Vagina (tissue), 2 donors: ENCODE measurements at places on chromosomes 5 and 9. TPM values are rescaled to one million over a fixed set of nuclear protein-coding genes. Genes with fewer than 3 reads are reported as not detected.

Gene MZB1
- total RNA-seq, result not detected

Gene BTNL3
- total RNA-seq, result not detected

Gene EDIL3
- total RNA-seq, result 15.2 TPM

Gene CBY3
- not detected for total RNA-seq

Gene REEP2
- total RNA-seq, result 6.1 TPM

Gene UGT3A2
- not detected for total RNA-seq

DNA sequence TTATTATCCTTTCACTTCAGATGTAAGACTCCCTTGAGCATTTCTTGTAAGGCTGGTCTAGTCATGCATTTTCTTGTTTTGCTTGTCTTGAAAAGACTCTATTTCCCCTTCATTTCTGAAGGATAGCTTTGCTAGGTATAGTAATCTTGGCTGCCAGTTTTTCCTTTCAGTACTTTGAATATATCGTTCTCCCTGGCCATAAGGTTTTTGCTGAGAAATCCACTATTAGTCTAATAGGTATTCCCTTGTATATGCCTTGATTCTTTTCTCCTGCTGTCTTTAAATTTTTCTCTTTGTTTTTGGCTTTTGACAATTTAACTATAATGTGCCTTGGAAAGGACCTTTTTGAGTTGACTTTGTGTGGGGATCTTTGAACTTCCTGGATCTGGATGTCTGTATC is 16.8 kb upstream of the OR2S2 start:
- DNase-seq, result no peak
- H3K4me3 ChIP-seq, result no peak overlapping the region
- H3K27ac ChIP-seq, result no peak overlapping the region
- H3K27me3 ChIP-seq, result no peaks in the 10 kb centered on the region
- H3K36me3 ChIP-seq, result no peaks in the 10 kb centered on the region
- no peaks in the 10 kb centered on the region for H3K4me1 ChIP-seq

GRCh38 chr9:114030364-114030763 is 47.7 kb downstream of the AMBP start:
- H3K36me3 ChIP-seq, result no peaks in the 10 kb centered on the region
- H3K27ac ChIP-seq, result no peak overlapping the region
- no peak for DNase-seq
- H3K4me1 ChIP-seq, result no peaks in the 10 kb centered on the region
- no peak overlapping the region for H3K4me3 ChIP-seq

DNA sequence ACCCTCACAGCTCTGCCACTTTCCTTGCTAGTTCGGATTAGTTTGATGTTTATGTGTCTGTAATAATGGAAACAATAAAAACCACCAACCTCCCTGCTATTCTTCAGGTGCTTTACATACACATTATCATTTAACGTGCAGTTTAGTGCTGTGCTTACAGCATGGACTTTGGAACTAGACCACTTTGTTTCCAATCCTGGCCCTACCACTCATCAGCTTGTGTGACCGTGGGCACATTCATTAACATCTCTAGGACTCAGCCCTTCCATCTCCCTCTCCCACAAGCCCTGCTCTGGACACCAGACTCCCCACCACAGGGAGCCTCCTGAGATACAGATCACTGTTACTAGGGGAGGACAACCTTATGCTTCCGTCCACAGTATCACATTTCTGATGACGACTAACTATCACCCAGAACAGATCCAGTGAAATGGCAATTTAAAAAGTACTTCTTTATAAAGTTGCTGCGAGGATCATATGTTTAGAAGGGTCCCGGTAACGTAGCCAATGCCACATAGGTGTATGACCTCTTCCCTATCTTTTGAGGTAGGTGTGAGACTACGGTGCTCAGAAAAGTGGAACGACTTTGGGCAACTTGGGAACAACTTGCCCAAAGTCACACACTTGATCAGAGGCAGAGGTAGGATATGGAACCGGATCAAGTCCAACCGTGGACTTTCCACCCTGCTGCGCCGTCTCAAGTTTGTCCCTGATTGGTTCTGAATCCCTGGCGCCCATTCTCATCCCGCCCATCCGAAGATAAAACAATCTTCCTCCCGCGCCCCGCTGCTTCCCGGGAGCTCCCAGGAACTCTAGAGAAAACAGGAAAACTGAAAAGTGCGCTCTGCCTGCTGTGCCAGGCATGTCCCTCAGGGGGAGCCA is 132.4 kb upstream of the NIPBL start:
- DNase-seq, result no peak
- peaks cover 19% of the 10 kb centered on the region for H3K4me1 ChIP-seq
- no peaks in the 10 kb centered on the region for H3K36me3 ChIP-seq
- peak overlapping the region; percentile 57 for H3K27ac ChIP-seq
- no peaks in the 10 kb centered on the region for H3K27me3 ChIP-seq
- H3K4me3 ChIP-seq, result peak overlapping the region; percentile 65

DNA sequence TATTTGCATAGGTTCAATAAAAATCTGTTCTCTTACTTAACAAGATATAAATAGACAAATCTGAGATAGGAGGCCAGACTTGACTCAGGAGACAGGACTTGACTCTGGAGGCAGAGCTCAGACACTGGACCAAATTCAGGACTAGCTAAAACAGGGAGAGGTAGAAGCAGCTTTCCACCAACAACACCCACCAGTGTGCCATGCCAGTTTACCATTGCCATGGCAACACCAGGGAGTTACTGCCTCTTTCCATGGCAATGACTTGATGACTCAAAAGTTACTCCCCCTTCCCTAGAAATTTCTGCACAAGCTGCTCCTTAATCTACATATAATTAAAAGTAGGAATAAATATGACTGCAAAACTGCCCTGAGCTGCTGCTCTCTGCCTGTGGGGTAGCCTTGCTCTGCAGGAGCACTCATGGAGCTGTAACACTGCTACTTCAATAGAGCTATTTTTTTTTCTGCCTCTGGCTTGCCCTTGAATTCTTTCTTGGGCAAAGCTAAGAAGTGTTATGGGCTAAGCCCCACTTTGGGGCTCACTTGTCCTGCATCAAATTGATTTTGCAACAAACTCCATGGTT is 473.0 kb downstream of the PLK2 start:
- no peak for DNase-seq
- no peaks in the 10 kb centered on the region for H3K27me3 ChIP-seq
- H3K4me1 ChIP-seq, result no peaks in the 10 kb centered on the region
- no peak overlapping the region for H3K27ac ChIP-seq
- H3K36me3 ChIP-seq, result no peaks in the 10 kb centered on the region
- H3K4me3 ChIP-seq, result no peak overlapping the region

DNA sequence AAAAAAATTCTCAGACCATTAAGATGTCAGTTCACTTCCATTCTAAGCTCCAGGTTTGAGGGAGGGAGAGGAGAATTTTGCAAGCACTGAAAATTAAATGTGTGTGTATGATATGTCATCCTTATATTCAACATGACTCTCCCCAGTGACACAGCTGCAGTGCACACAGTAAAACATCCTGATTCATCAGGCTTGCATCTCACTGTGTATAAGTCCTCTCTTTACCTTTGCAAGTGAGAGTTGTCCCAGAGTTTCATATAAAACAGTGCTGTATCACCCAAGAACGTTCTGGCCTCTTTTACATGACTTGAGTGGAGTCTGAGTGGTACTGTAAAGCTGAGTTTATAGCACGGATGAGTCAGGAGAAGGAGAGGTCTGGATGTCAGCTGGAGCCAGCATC is 50.0 kb downstream of the DMRT2 start:
- DNase-seq, result no peak
- no peak overlapping the region for H3K4me3 ChIP-seq
- no peak overlapping the region for H3K27ac ChIP-seq
- no peaks in the 10 kb centered on the region for H3K4me1 ChIP-seq
- H3K36me3 ChIP-seq, result no peaks in the 10 kb centered on the region

DNA sequence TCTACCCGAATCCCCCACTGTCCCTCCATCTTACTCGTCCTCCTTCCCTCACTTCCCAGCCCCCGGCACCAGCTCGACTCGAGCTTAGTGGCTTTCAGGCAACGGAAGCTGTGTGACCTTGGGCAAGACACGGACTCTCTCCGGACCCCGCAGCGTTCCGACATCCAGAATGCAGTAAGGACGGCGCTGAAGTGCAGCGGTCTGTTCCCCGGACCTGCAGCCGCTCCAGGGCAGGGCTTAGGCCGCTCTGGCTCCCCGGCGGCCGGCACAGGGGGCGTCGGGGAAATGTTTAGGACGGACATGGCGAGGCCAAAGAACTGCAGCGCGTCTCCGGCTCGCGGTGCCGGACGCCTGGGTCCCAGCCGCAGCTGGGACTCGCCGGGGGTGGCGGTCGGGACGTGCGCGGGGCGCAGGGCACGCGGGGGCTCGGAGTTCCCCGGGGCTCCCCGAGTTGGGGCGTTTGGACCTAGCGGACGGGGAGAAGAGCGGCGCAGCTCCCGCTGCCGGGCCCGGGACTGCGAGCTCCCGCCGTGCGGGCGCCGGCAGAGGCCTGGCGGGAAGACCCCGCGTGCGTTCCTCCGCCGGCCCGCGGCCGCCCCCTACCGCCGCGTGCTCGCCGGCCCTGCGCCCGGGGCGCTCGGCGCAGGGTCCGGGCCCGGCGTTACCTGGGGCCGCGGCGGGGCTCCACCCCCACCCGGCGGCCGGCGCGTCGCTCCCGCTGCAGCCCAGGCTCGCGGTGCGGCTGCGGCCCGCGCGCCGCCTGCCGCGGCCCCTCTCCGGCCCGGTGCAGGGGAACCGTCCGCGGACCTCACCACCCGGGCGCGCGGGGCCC is 5.6 kb upstream of the RNF44 start:
- no peaks in the 10 kb centered on the region for H3K36me3 ChIP-seq
- DNase-seq, result no peak
- H3K27ac ChIP-seq, result peak overlapping the region; percentile 71
- peak overlapping the region; percentile 89 for H3K4me3 ChIP-seq
- H3K4me1 ChIP-seq, result peaks cover 37% of the 10 kb centered on the region
- no peaks in the 10 kb centered on the region for H3K27me3 ChIP-seq

DNA sequence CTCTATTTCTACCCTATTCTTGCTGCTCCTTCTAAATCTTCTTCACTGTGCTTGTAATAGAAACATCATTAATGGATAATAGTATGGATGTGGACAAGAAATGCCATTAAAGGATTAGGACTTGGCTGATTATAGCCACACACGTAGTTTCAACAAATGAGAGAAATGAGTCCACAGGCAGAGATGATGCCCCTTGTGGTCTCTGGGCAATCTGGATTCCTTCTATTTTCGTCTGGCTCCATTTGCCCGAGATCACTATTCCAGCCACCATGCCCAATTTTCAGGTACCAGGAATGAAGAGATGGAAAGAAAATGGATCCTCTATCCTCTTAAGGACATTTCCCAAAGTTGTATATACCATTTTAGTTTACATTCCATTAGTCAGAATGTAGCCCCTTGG is 13.2 kb downstream of the VLDLR start:
- H3K36me3 ChIP-seq, result no peaks in the 10 kb centered on the region
- H3K4me3 ChIP-seq, result no peak overlapping the region
- no peak for DNase-seq
- no peaks in the 10 kb centered on the region for H3K27me3 ChIP-seq
- H3K4me1 ChIP-seq, result peaks cover 8% of the 10 kb centered on the region

DNA sequence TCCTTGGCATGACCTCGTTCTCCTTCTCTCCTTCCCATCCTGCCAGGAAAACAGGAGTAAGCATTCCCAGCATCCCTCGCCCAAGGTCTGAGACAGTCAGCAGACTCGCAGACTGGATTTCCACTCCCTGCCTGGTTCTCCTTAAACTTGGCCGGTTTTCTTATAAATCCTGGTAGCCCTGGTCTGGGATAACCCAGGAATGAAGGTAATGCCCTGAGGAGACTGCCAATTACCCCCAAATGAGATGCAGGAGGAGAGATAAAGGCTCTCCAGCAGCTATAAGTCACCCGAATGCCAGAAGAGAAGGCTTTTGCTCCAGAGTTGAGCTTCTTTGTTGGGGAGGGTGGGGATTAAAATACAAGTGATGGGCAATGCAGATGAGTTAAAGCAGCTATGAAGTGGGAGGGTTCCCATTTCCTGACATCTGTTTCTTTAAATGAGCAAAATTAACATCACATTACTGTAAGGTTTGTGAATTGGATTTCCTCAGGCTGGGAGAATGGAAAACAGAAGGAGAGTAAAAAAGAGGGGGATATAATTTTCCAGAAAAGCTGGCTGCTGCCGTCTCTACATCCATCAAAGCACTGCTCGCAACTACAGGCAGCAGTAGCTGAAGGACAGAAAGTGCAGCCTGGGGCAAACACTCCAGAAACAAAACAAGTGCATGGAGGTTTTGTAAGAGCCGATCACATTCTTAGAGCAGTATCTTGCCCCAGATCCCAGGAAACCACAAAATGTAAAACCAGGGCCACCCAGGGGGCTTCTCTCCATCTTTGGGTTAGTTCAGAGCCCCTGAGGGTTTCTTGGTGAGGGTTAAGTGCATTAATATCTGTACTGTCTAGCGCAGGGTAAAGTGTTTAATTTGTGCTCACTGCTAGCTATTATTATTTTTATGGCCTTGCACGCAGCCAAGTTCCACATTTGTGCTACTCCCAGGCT is 177.6 kb upstream of the PANK3 start:
- peaks cover 9% of the 10 kb centered on the region for H3K36me3 ChIP-seq
- no peaks in the 10 kb centered on the region for H3K27me3 ChIP-seq
- DNase-seq, result no peak
- H3K27ac ChIP-seq, result no peak overlapping the region
- no peak overlapping the region for H3K4me3 ChIP-seq

GRCh38 chr5:72206160-72206559 is 98.9 kb downstream of the MAP1B start:
- no peak overlapping the region for H3K4me3 ChIP-seq
- DNase-seq, result no peak
- peaks cover 19% of the 10 kb centered on the region for H3K4me1 ChIP-seq
- H3K27me3 ChIP-seq, result no peaks in the 10 kb centered on the region
- no peaks in the 10 kb centered on the region for H3K36me3 ChIP-seq
- H3K27ac ChIP-seq, result no peak overlapping the region

- no peaks in the 10 kb centered on the region for H3K36me3 ChIP-seq
- H3K27ac ChIP-seq, result no peak overlapping the region
- no peaks in the 10 kb centered on the region for H3K27me3 ChIP-seq
- H3K4me3 ChIP-seq, result no peak overlapping the region
Observed at GRCh38 chr9:16425562-16426231, 444.8 kb downstream of the BNC2 start.
